Activated T-cell treated with anti-CD3 and anti-CD28 coated beads for 4 hours (primary cell): ENCODE measurements at places on chromosomes 2 and 18.

- no peak for DNase-seq
Observed at GRCh38 chr2:212005085-212005671, 533.4 kb downstream of the ERBB4 start.

DNA sequence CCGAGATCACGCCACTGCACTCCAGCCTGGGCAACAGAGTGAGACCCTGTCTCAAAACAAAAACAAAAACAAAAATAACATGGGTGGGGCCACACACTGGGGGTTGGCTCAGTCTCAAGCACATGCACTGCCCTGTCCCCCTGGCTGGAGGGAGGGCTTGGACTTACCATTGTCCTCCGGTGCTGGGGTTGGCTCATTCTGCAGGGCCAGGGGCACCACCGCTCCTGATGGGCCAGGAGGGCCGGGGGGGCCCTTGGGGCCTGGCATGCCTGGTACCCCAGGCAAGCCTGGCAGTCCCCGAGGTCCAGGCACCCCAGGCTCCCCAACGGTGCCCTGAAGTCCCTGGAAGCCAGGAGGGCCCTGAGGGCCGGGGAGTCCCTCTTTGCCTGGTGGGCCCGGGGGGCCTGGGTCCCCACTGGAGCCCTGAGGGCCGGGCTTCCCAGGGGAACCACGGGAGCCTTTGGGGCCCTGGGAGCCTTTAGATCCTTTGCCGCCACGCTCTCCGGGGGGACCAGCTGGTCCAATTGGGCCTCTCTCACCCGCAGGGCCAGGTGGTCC, 66.8 kb upstream of the THOC1 start:
- no peak for DNase-seq

GRCh38 chr2:128298846-128299507, 19.7 kb downstream of the HS6ST1 start:
- no peak for DNase-seq

DNA sequence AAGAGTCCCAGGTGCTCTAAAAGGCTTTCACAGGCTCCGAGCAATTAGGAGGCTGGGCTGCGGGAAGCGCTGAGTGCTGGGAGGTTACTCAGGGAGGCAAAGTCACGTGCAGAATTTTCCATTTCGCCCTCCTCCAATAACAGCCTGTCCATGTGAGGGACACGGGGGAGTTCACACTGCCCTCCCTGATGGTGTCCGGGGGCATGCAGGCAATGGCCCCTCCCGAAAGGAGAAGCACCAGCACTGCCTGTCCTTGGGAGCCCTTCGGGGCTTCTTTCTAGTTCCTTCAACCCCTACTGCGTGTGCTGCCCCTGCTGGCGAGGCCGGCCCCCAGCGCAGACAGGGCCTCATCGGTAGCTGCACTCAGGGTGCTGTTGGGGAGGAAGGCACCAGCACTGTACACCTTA, 63.1 kb upstream of the HPCAL1 start:
- DNase-seq = no peak

DNA sequence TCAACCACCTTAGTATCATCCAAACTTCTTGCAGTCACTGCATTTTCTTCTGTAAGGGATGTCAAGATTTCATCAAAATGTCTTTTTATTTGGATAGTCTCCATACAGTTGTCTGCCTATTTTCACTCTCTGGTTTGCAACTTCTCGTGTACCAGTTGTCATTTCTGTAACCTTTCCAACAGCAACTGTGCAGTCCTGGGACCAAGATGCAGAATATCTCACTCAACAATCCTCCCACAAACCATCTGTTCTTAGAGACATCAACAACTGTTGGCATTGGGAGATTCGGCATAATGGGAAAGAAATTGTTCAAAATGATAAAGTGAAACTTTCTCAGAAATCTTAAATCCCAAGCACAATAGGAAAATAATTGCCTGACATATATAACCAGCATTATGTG, 933.6 kb upstream of the SLC39A10 start:
- DNase-seq = no peak

GRCh38 chr18:74521068-74521725, 13.1 kb upstream of the CNDP1 start:
- DNase-seq = no peak

DNA sequence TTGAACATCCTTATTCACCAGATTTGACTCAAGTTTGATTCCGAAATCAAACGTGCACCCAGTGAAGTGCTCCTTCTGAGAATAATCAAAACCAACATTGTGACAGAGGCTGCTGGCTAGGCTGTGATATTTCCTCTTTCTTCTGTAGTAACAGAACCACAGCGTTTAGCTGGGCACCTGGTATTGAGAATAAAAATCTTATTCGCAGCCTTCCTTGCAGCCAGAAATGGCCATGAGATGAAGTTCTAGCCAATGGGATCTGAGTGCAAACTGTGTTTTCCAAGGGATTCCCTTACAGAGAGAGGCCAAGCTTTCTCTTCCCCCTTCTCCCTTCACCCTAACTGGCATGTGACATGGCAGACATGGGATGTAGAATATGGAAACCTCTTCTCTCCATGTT, 51.7 kb downstream of the TMEM163 start:
- no peak for DNase-seq

GRCh38 chr2:176675271-176675949, 406.2 kb downstream of the MTX2 start:
- no peak for DNase-seq

DNA sequence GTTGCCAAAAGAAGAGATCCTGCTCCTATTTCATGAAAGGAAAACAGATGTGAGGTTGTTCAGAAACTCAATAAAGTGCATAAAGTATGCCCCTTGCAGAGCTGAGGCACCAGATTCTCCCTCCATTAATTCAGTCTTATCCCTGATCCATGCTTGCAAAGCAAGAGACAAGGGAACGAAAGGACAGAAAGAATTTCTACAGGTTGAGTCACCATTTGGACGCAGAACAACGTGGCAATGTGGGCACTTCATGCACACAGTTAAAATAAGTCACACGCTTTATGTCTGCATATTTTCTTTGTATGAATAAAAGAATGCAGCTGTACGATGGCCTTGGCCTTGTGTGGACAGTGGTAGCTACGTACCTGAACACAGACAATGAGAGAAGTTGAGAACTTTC, 321.7 kb upstream of the REV1 start:
- DNase-seq = no peak

DNA sequence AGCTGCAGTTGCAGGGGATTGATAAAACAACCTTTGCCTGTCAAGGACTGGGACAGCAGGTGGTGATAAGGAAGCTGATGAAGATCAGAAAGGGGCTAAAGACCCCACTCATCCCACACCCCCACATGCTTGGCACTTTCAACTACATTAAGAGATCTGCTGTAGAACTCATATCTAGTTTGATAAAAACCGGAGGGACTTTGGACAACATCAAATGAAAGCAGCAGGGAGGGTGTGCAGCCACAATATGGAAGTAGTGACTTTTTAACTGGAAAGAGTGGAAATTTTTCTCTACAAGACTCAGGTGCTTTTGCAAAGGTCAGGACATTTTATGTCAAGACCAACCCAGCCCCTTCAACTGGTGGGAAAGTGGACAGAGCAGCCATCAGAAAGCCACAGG, 56.8 kb downstream of the TBC1D8 start:
- DNase-seq = no peak

GRCh38 chr2:50379351-50379750, 652.6 kb downstream of the NRXN1 start:
- no peak for DNase-seq

- no peak for DNase-seq
Observed at GRCh38 chr2:88115825-88116518, 11.9 kb downstream of the FABP1 start.

- no peak for DNase-seq
Observed at GRCh38 chr2:138105358-138105757, 141.1 kb downstream of the HNMT start.

DNA sequence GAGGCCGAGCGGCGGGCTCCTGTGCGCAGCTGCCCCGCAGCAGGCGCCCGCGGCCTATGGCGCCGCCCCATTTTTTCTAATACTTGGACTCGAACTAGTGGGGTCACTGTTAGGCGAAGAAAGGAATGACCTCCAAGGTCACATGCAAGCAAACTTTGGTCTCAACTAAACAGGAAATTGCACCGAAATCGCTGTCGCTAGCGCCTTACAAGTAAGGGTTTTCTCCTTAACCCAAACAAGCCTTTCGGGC, 339 bp downstream of the ACAA2 start:
- DNase-seq = no peak

- DNase-seq = peak; percentile 46
Observed at GRCh38 chr2:225041207-225041850, 939 bp downstream of the DOCK10 start.

DNA sequence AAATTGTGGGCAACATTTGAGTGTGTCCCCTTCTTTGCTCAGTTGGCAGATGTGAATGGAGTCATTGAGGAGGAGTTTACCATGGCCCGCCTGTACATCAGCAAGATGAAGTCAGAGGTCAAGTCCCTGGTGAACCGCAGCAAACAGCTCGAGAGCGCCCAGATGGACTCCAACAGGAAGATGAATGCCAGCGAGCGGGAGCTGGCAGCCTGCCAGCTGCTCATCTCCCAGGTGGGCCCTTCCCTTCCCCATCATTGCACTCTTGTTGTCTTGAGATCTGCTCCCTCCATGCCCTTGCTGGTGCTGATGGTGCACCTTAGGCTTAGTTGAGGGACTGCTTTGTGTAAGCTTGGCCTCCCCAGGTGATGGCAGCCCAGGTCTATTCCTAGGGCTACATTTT, 47.5 kb upstream of the LYPD6B start:
- DNase-seq = no peak

- DNase-seq = no peak
Observed at GRCh38 chr2:179274749-179275148, 10.1 kb upstream of the SESTD1 start.

DNA sequence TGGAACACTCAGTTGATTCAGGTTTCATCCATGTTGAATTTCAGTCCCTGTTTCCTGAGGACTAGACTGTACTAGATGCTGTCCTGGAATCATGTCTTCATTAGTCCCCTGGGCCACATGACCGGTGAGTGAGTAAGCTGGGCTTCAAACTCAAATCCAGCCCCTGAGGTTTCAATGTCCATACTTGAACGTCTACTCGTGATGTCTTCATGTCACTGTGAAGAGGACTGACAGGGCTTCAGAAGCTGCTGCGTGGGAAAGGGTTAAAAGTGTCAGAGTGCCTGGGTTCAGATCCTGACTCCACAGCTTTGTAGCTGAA, 101.2 kb downstream of the CDK15 start:
- DNase-seq = no peak

- DNase-seq = no peak
Observed at GRCh38 chr2:30710461-30710860, 96.8 kb downstream of the CAPN13 start.

- no peak for DNase-seq
Observed at GRCh38 chr18:66271962-66272361, 331.9 kb downstream of the CDH19 start.
